ENCODE measurements at places on chromosomes 13 and 19.
A peak's percentile ranks its signal among the peaks of the same experiment; 100 is the strongest.

DNA sequence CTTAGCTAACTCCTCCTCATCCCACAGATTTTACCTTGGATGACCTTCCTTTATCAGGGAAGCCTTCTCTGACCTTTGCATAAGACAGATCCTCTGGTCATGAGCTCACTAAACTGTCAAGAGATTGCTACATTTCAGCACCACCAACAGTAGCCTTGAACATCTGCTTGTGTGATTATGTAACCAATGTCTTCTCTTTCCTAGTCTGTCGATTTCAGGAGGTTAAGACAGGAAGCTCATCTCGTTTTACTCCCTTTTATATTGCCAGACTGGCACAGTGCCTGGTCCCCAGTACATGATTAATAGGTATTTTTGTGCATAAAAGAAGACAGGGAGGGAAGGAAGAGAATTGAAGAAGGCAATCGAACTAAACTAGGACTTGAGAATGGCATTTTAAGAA, 1697.7 kb downstream of the EFNB2 start:
- no peak for DNase-seq

DNA sequence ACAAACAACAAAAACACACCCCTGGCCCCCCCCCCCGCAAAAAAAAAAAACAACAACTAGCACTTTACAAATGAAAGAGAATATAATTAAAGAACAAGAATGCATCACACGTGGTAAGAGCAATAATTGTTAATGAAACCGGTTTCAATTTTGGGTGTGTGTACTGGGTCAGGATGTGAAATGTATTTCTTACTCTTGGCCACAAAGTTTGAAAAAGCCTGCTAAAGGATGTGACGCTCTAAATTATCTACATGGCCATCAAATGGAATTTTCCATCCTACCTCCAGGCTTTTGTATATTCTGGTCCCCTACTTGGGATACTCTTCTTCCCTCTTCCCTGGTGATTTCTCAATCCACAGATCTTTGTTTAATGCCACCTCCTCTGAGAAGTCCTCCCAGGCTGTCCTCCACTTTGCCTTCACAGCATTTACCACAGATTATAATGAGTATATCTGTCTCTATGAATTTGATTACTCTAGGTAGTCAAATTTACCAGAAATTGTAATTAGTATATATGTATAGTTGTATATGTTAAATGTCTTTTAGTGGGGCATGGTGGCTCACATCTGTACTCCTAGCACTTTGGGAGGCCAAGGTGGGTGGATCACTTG, 2.1 kb downstream of the SARS2 start:
- no peak for DNase-seq

DNA sequence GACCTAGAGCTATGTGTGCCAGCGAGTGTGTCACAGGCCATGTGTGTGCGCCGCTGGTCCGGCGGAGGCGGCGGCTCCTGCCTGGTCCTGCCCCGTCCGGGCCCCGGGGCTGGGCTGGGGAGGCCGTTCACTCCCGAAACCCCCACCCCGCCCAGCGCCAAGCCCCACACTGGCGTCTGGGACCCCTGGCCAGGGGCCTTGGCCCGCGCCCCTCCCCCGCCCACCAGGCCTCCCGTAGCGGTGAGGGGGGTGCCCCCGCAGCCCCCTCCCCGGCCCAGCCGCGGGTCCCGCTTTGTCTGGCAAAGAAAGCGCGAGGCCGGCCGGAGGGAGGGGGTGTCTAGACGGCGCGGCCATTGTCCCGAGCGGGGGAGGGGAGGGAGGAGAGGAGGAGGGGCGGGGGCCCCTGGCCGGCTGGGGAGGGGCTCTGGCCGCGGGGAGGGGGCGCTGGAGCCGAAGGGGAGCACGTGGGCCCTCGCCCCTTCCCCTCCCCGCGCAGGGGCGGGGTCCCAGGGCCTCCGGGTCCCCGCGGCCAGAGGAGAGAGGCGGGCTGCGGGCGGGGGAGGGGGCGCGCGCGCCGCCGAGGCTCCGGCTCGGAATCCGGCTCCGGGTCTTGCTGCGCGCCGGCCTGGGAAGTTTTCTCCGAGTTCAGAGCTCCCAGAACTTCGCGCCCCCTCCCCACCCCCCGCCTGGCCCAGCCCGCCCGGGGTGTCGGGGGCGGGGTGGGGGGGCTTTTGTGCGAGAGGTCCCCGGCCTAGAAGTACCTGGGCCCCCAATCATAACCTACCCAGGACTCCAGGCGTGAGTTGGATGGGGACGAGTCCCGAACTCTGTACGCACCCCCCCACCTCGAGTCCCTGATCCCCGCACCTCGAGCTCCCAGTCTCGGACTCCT, 888 bp downstream of the NOTCH3 start:
- no peak for DNase-seq

GRCh38 chr19:15463861-15464371, 428 bp downstream of the RASAL3 start:
- DNase-seq = peak; percentile 80

DNA sequence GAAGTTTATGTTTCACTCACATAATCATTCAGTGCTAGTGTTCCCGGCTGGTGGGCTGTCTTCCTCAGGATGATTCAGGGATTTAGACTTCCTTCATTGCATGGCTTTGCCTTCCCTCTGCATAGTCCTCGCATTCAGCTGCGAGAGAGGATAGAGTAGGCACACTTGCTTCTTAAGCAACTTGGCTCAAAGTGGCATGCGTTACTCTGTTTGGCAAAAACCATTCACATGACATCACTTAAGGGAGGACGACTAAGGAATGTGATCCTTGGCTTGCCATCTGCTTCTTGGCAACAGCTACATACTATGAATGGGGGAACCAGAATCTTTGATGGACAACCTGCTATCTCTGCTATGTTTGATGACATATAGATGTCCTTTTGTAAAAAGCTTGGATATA, 359.3 kb downstream of the TDRD3 start:
- DNase-seq = no peak

DNA sequence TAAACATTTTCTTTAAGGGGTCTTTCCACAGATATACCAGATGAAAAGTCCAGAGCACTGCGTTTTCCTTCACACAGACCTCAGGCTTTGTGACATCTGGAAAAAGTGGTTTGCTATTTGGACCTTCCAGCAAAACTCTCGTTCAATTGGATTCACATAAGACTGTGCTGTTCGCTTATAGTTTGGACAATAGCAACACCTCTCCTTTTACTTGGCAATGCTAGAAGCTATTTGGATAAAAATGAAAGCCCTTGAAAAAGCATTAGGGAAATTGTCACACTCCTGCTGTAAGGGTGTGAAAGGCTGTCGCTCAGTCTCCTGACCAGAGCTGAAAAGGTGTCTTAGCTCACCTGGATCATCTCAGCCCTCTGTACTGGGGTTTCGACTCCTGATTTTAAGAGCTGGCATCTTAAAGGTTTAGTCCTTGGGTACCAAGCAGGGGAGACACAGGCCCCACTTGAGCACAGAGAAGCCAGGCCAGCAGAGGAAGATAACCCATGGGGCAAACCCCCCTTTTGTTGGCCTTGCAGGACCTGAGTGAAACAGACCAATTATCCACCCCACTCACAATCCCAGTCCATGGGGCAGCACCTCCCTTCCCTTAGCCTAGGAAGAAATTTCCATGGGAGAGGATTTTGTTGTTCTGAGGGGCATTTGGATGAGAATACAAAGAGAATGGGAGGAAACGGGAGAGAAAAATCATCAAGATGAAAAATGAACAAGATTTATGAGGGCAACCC, 257.6 kb downstream of the DLEU7 start:
- DNase-seq = no peak

- peak; percentile 7 for DNase-seq
These were observed 33.9 kb downstream of the CCNE1 start for GRCh38 chr19:29845574-29846176.

DNA sequence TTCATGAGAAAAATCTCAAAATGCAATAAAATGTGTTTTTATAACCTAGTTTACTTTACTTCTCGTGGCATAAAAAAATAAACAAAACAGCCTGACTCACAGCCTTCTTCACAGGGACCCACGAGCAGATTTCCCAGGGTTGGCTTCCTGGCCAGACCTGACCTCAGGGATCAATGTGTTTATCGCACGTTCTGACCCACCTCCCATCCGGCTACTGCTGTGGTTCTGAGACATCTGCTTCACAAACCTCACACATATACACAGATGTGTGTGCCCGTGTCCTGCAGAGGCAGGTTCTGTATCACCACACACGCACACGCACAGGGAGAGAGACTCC, 118.3 kb downstream of the COL4A2 start:
- DNase-seq = no peak

GRCh38 chr13:113796964-113797676, 38.1 kb downstream of the TMEM255B start:
- DNase-seq = no peak

- DNase-seq = no peak
These were observed 43.2 kb downstream of the N4BP2L2 start for GRCh38 chr13:32495429-32495828.

All from CD4-positive, CD25-positive, alpha-beta regulatory T cell (primary cell).